ENCODE measurements at places on chromosomes 7 and 10. TPM values are rescaled to one million over a fixed set of nuclear protein-coding genes. Genes with fewer than 3 reads are reported as not detected.

CACNB2 gene
- total RNA-seq = 36.0 TPM

DOCK4 gene
- total RNA-seq = 22.1 TPM

TET1 gene
- 6.7 TPM for total RNA-seq

PRRT4 gene
- 0.83 TPM for total RNA-seq

CABCOCO1 gene
- 1.7 TPM for total RNA-seq

VAX1 gene
- total RNA-seq = not detected

VPS37D gene
- 1.6 TPM for total RNA-seq

AEBP1 gene
- 165 TPM for total RNA-seq

SDHAF3 gene
- 9.4 TPM for total RNA-seq

FZD8 gene
- 15.8 TPM for total RNA-seq

ASB4 gene
- total RNA-seq = not detected

STEAP4 gene
- 15.8 TPM for total RNA-seq

LEP gene
- total RNA-seq = 0.16 TPM

GRCh38 chr10:28805390-28805789, 128.1 kb downstream of the BAMBI start:
- no peak for DNase-seq

GRCh38 chr10:44004913-44005787, 356.5 kb upstream of the ZNF32 start:
- DNase-seq = no peak

DNA sequence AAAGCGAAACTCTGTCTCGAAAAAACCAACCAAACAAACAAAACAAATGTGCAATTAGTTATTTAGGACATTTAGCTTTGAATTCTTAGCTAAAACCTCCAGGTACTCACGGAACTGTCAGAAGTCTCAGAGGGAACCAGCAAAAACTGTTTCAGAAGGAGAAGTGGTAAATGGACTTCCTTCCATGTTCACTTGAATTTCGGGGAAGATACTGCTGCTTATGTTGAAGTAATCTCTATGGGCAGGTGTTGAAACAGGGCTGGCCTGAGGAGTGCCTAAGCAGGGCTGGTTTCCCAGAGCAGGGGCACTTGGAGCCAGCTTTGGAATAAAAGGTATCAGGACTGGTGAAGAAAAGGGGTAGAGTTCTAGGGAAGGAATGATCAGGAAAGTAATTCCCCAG, 2.4 kb upstream of the EXOC6 start:
- no peak for DNase-seq

- DNase-seq = no peak
Observed at GRCh38 chr10:34408956-34409355, 406.1 kb downstream of the PARD3 start.

DNA sequence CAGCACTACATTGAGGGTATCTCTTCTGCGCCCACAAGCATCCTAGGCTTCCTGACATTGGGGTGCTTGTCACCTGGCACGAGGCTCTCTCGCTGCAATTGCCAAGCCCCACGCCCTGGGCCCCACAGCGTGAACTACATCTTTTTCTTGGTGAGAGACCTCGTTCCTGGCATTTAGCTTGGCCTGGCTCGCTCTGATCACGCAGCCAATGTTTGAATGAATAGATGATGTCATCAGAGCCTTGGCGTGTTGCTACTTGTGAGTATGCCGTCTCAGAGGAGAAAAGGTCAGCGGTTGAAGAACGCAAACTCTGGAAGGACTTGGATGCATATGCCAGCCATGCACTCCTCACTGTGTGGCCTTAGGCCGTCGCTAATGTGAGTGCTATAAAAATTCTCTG, 150.2 kb upstream of the AUTS2 start:
- no peak for DNase-seq

DNA sequence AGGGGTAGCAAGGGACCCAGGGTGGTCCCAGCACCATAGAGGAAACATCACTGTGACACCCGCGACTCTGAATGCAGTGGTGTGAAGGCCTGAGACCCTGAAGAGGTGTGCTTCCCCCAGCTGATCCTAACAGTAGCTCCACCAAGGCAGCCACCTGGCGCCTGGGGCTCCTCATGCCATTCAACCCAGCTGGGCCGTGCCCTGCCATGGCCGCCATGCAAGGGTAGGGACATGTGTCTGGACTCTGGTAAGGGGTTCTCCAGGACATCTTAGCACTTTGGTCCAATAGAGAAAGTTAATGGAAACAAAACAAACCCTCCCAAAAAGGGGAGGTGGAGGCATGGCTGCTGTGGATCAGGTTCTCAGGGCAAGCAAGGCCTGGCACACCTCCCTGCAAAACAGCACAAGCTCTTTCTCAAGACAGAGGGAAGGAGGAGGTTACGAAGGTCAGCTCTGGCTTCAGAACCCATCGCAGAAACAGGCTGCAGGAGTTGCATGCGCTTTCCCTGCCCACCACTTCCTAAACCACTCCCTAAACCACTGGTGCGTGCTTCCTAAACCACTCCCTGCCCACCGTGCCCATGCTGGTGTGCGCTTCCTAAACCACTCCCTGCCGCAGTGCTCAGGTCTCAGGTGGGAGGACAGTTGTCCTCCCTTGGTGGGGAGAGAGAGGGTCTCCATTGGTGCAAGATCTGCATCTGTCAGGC, 108.7 kb downstream of the LARP4B start:
- DNase-seq = no peak

GRCh38 chr7:128203710-128204214, 37.3 kb upstream of the LEP start:
- no peak for DNase-seq

- no peak for DNase-seq
Observed at GRCh38 chr10:27158421-27158820, 3.3 kb downstream of the MASTL start.

DNA sequence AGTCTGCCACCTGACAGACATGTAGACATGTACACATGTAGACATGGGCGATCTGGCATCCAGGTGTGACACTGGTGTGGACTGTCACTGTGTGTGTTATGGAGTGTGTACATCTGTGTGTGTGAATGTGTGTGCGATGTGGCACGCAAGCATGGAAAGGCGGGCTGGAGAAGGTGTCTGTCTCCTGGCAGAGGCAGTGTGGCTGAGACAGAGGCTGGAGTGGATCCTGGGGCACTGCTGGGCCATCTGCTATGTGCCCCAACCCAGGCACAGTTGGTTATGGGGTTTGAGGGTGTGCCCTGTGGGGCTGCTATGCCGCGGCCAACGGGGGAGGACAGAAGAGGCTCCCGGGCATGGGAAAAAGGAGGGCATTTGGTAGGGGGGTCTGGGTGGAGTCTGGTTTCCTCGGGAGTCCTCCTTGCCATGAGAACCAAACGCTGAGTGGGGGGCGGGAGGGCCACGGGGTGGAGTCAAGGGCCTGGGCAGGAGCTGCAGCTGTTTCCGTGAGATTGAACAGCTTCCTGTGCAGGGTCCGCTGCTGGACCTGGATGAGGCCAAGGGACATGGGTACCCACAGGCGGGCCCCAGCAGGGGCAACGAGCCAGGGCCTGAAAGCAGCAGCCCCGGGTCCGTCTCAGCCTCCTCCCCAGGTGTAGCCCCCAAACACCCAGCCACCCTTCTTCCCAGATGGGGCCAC, 1.3 kb downstream of the ELN start:
- no peak for DNase-seq

DNA sequence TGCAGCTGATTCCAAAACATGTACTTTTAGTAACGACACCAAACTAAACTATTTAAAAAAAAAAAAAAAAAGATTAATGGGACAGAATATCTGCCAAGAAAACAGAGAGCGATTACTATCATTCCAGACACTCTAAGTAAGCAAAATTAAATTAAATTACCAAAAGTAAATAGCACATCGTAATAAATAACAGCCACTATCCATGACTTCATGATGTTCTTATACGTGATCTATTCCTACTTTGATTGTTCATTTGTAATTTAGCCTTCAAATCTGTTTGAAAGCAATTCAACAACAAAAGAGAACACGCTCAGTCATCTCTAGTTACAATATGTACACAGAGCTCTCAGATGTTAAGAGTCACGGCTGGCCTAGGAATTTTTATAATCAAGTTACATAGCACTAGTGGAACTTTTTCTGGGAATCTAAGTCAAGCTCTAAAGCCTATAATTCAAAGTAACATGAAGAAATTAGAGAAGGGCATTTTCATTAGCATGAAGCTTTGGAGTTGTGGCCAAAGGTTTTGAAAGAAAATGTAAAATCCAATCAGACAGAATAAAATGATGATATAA, 241.7 kb upstream of the NEBL start:
- no peak for DNase-seq

GRCh38 chr7:21281193-21281592, 146.7 kb upstream of the SP4 start:
- DNase-seq = no peak

- no peak for DNase-seq
Observed at GRCh38 chr10:54396031-54396430, 405.0 kb downstream of the PCDH15 start.

DNA sequence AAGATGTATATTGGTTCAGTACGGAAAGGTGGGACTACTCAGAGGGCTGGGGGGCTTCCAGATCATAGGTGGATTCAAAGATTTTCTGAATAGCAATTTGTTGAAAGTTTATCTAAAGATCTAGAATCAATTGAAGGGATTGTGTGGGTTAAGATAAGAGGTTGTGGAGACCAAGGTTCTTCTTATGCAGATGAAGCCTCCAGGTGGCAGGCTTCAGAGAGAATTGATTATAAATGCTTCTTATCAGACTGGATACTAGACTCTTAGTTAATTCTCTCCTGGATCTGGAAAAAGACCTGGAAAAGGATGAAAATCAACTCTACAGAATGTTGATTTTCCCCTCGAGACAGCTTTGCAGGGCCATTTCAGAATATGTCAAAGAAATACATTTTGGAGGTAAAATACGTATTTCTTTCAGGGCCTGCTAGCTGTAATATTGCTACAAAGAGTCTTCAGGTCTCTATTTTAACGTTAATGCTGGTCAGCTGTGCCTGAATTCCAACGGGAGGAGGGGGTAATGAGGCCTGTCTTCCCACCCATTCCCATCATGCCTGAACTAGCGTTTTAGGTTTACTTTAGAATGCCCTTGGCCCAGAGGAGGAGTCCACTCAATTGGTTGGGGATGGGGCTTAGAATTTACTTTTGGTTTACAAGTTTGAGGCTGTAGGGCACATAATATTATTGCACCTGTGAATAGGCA, 12.8 kb upstream of the GPR15LG start:
- no peak for DNase-seq

- DNase-seq = no peak
Observed at GRCh38 chr10:113125612-113126011, 175.6 kb downstream of the TCF7L2 start.

- no peak for DNase-seq
Observed at GRCh38 chr7:44447874-44448425, 42.5 kb downstream of the NUDCD3 start.

GRCh38 chr7:638256-639011, 88.1 kb upstream of the DNAAF5 start:
- no peak for DNase-seq

- no peak for DNase-seq
Observed at GRCh38 chr10:97426776-97427570, 982 bp downstream of the PGAM1 start.

- DNase-seq = no peak
Observed at GRCh38 chr10:102644066-102644645, at the start of gene TRIM8. TRIM8 (plus strand) TSS chr10:102644479; CDS start chr10:102644618, 139 bp downstream.

DNA sequence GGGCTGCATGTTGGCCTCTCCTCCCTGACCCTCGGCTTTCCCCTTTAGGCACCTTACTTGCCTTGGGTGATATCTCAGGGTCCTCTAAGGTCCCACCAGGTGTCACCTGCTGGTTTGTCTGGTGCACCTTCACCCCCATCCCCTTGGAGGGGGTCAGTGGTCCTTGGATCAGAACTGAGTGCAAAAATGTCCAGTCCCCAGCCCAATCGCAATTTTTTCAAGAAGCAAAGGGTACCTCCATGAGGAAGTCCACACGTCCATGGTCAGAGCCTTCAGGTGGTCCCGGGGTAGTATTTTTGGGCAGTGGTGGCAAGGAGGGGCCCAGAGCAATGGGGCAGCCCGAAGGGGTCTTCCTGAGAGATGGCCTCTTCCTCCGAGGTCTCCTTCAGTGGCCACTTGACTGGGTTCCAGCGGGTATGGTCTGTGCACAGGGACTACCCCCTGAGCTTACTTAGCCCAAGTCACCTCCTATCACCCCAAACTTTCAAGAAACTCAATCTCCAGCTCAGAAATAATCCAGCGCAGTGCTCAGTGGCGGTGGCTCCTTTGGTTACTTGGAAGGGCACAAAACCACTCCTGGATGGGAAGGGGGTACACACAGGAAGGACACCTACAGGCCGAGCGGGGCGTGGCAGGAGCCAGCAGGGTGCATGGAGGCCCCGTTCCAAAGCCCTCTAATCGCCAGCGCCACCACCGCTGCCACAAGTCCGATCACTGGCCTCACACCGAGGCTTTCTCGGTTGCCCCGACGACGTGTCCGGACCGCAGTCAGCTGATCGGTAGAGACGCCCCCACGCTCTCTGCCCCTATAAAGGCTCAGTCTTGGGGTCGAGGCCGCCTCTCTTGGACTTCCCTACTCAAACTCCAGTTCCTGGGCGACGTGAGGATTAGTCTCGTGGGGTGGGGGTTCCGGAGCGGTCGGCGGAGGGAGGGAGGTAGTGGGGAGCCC, 4.5 kb downstream of the SAP25 start:
- peak; percentile 82 for DNase-seq

DNA sequence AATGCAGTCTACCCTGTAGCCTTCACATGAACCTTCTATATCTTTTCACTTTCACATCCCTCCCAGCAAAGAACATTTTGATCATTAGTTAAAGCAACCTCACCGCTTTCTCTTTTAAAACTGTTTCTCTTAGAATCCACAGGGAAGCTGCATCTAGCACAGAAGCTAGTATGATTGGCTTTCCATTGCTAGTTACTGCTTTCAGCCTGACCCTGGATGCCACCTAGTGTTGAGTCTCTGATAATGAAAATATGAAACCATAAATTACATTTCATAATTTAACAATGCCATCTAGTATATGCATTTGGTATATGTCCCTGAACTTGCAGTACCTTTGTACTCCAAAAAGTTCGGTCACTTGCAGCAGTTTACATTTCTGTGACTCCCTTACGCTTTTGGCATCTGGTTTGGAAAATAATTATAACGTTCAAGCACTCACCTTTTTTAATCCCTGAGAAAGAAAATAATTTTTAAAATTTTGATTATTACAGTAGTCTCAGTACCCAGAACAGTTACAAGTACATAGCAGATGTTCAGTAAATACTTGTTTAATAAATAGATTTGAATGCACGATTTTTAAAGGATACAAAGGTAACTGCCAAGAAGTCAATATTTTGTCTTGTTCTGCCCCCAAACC, 22.7 kb downstream of the CISD1 start:
- DNase-seq = no peak

Data from sigmoid colon (tissue), 7 donors.